Fibroblast of gingiva (primary cell): ENCODE measurements at places on chromosomes 6 and 20.

- no peak for DNase-seq
Measured at GRCh38 chr20:43007525-43007924, 182.2 kb downstream of the PTPRT start.

DNA sequence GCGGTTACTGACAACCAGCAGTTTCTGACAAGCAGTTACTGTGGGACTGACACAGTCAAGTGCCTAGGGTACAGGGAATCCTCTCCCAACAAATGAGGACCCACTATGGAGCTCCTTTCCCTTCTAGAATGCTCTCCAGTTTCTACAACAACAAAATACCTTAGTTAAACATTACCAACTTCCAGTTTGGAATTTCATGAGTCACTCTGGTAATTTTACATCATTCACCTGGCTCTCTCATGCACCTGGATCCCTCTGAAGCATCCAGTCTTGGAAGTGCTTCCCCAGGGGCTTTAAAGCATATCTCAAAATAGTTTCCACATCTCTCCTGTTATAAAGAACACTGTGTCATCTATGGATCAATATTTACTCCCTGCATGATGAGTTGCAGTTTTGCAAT lies 286.7 kb upstream of the SPTLC3 start:
- no peak for DNase-seq

- DNase-seq, result no peak
Measured at GRCh38 chr6:113287396-113287795, 569.7 kb upstream of the MARCKS start.

GRCh38 chr6:151248295-151248694 lies 8.5 kb downstream of the AKAP12 start:
- DNase-seq, result no peak

GRCh38 chr6:116528780-116529179 lies 16.7 kb downstream of the TRAPPC3L start:
- DNase-seq, result no peak

DNA sequence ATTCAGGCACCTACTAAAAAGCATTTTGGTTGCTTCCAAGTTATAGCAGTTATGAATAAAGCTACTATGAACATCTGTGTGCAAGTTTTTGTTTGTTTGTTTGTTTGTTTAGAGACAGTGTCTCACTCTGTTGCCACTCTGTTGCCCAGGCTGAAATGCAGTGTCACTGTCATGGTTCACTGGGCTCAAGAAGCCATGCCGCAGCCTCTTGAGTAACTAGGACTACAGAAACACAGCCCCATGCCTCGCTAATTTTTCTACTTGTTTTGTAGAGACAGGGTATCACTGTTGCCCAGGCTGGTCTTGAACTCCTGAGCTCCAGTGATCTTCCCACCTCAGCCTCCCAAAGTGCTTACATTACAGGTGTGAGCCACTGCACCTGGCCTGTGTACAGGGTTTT lies 795.9 kb downstream of the EPHA7 start:
- no peak for DNase-seq

GRCh38 chr6:7543789-7544424 lies 2.4 kb downstream of the DSP start:
- DNase-seq, result no peak

- peak; percentile 97 for DNase-seq
Measured at GRCh38 chr20:45833030-45833882, at the start of gene SNX21. TSS of gene SNX21 (plus strand) at chr20:45833799. CDS start at chr20:45833920, 121 bp downstream.

DNA sequence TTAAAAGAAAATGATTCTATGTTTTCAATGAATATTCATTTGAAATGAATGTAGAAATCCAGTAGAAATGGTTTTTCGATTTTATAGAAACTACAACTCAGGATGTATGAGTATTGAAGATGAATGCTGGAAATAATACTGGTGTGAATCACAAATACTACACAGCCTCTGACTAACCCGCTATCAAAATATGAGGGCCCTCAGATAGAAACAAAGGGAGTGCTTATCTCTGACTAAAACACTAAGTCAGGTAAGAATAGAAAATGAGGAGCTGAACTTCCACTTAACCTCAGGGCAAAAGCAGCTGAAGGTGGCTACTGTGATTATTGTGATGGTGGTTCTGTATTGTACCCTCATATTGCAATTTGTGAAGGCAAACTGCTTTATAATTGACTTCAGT lies 220.9 kb upstream of the RNF217 start:
- no peak for DNase-seq

DNA sequence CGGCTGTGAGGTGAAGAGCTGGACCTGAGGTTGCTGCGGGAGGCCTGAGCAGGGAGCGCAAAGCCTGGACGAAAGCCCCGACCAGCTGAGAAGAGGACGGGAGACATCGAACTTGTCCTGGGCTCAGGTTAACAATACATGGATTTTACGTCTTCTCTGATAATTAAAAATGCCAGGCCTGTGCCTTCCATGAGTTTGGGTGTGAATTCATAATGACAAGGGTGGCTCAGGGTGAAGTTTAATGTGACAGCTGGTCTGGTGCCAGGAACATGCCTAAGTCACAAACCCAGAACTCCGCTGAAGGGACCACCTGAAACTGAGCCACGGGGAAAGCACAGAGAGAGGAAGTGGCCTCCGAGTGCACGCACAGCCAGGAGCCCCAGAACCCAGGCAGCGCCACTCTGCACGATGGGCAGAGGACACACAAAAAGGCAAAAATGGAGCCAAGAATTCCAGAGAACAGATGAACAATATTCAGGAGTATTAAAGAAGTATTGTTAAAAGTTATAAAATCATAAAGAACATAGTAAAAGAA lies 150.1 kb upstream of the RPS6KA2 start:
- no peak for DNase-seq

- DNase-seq, result no peak
Measured at GRCh38 chr20:29878281-29878741, 1379.2 kb upstream of the DEFB115 start.

DNA sequence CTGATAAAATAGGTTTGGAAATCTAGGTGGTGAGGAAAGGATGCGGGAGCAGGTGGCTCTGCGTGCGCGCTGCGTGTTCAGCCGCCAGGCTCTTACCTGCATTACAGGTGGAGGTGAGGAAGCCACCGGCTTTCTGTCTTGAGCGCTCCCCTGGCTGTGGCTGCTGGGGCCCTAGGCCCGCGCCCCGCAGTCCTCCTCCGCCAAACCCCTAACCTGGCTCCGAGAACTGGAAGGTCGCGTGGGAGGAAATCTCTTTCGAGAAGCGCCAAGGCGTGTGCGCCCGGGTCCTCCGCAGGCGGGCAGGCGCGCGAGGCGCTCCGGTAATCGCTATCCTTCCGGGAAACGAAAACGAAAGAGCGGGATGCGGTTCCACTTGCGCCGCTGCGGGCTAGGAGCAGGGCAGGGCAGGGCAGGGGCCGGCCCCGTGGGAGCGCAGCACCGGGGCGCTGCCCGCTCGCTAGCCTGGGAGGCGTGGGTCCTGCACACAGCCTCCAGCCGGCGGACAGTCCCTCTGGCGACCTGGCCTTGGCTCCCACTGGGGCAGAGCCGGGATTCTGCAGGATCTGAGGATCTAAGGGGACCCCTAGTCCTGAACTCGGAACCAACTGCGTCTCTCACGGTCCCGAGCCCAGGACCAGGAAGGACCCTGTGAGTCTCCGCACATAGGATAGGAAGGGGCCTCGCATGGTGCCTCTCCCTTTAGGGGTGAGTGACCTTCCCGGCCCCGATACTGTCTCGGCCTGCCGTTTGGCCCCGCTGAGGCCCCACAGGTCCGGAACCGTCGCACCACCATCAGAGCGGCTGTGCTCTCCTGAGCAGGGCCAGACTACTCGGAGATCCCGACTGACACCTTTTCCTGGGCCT lies at the start of gene ETV7:
Gene ETV7, minus strand, starts transcription at position 230 of the 864 bp plus-strand sequence. Its CDS starts 128 bp downstream, at position 102.
- no peak for DNase-seq

DNA sequence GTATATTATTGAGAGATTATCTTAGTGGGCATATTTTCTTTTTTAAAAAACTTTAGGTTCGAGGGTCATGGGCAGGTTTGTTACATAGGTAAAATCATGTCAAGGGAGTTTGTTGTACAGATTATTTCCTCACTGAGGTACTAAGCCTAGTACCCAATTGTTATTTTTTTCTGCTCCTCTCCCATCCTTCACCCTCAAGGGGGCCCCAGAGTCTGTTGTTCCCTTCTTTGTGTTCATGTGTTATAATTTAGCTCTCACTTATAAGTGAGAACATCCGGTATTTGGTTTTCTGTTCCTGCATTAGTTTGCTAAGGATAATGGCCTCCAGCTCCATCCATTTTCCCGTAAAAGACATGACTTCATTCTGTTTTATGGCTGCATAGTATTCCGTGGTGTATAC lies 247.9 kb upstream of the RAB32 start:
- no peak for DNase-seq

GRCh38 chr6:3659748-3660147 lies 91.8 kb downstream of the PXDC1 start:
- DNase-seq, result no peak
